ENCODE measurements at places on chromosomes 1 and 21. TPM values are rescaled to one million over a fixed set of nuclear protein-coding genes. Genes with fewer than 3 reads are reported as not detected.

DNA sequence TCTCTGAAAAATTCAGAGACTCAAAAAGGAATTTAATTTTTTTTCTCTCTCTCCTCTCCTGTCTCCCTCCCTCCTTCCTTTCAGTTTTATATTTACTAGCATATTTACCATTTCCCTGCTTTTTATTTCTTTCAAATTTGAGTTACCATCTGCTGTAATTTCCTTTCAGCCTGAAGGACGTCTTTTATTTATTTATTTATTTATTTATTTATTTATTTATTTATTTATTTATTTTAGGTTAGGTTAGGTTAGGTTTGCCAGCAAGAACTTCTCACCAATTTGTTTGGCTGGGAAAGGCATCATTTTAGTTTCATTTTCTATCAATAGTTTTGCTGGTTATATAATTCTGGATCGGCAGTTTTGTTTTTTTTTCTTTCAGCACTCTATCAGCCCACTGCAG lies 231.7 kb upstream of the ZRANB2 start:
- DNase-seq: no peak

Gene CLEC20A
- polyA plus RNA-seq: 0.42 TPM

DNA sequence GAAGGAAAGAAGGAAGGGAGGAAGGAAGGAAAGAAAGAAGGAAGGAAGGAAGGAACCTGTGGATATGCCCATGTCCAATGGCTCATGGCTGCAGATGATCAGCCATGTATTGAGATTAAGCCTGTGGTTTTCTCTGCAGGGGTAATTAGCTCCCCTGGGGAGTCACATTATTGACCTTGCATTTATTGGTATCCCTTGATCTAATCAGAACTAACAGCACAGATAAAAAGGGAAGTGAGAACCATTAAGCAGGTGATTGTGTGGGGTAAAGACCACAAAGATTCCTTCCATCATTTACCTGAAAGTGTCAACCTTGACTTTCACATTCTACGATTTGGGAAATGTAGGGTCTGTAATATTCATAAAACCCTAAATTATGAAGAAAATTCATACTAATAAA lies 390.7 kb downstream of the BRINP2 start:
- DNase-seq: no peak

Gene NFIA
- 16.0 TPM for polyA plus RNA-seq

All from left renal cortex interstitium (tissue), 4 donors.